ENCODE measurements at places on chromosomes 1 and 21.

GRCh38 chr1:6172549-6172948 is 7.6 kb downstream of the CHD5 start:
- no peak for DNase-seq

DNA sequence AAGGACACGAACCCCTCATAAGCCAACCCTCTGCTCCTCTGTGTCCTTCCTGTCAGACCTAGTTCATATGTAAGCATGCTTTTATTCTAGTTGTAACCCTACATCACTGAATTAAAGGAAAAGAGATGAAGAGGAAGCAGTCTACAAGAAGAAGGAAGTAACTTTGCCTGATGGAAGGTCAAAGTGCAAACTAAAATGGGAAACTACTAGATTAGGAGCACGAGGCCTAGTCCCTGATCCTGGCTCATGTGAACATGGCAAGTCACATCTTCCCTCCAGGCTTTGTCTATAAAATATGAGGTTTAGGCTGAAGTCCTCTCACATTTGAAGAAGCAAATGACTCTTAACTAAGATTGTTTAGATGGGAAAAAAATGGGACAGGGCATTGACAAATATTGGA is 13.2 kb downstream of the ZMYND12 start:
- DNase-seq: no peak

- DNase-seq: no peak
Measured at GRCh38 chr1:168531615-168532345, 12.0 kb downstream of the XCL2 start.

GRCh38 chr1:111647736-111648135 is 28.1 kb downstream of the RAP1A start:
- no peak for DNase-seq

DNA sequence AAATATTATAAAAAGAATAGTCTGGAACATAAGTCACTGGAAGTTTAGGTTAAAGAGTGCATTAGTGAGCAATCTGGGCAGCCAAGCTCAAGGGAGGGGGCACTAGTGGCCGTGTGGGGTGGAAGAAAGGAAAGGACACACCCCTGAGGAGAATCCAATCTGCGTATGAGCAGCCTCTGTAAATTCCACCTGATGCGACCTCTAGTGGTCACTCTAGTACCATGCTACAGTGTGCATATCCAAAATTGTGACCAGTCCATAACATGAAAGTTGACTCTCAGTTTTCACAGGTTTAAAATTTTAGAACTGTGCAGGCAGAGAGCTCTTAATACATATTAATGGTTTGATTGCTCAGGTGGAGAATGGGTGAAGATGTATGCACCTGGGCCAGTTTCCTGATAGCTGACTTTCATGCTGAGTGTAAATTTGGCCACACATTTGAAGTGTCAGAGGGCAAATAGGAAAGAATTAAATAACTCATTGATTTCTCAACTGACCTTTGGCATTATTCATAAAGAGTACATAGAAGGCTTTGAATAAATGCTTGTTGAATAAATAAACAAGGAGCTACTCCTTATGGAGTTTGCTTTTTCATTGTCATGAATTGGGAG is 105.9 kb upstream of the C21orf91 start:
- no peak for DNase-seq

GRCh38 chr1:15736892-15737261 is 819 bp downstream of the SLC25A34 start:
- no peak for DNase-seq

DNA sequence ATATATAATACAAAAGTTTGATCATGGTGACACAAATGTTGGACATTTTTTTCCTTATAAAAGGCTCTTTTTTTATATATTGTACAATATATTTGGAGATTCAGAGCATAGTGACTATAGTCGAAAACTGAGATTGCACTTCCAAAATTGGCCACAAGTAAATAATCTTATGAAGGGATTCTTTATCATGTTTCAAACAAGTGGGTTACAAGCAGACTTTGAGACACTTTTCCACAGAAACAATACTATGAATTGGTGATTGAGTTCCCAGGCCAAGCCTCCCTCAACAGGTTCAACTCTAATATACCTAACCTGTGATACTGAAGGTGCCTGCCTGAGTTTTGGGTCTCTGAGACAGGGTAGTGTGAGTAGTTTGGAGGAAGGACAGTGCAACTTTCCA is 13.8 kb downstream of the LEPR start:
- no peak for DNase-seq

- DNase-seq: no peak
Measured at GRCh38 chr1:115839679-115840237, 1.2 kb downstream of the NHLH2 start.

- DNase-seq: no peak
Measured at GRCh38 chr1:39046613-39047210, 20.6 kb downstream of the NDUFS5 start.

GRCh38 chr1:166330096-166330495 is 163.3 kb upstream of the FAM78B start:
- DNase-seq: no peak

- peak; percentile 83 for DNase-seq
Measured at GRCh38 chr1:201982082-201982622, 296 bp upstream of the RNPEP start.

GRCh38 chr1:232696466-232696865 is 66.5 kb upstream of the SIPA1L2 start:
- no peak for DNase-seq

- no peak for DNase-seq
Measured at GRCh38 chr1:31221072-31221471, 18.6 kb downstream of the NKAIN1 start.

DNA sequence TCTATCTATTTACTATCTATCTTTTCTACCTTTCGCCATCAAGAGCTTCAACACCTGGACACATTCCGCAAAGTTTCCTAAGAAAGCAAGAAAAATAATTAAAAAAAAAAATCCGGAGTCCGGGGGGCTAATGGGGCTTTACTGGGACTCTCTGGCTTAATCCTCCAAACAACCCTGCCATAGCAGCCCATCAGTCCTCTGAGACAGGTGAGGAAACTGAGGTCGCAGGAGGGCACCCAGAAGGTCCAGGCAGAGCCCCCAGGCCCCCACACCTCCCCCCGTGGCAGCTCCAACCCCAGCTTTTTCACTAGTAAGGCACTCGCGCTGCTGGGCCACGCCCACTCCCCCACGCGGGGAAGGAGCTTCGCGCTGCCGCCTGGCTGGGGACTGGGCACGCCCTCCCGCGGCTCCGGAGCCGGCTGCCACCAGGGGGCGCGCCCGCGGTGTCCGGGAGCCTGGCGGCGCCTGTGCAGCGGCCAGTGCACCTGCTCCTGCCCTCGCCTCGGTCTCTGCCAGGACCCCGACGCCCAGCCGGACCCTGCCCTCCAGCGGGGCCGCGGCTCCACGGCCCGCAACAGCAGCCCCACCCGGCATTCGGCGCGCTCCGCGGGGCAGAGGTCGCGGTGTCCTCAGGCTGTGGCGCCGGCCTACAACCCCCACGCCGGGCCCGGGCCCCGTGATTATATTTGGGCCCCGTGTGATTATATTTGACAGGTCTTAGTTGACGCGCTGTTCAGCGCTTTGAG is 54.1 kb upstream of the SAMD11 start:
- no peak for DNase-seq

DNA sequence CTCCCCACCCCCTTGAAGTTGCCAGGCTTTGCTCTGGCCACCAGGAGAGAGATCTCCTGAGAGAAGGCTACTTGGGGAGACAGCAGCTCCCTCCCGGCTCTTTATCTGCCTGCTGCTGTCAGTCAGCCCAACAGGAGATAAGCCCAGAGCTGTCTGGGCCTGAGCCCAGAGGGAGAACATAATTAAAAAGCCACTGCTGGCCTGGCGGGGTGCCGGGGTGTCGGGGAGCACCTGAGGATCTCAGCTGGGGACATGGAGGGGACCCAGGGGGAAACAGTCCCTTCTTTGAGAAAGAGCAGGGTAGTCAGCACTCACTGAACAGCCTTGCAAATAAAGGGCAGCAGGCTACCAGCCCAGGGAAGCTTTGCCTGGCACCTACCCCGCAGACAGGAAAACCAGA is 17.9 kb downstream of the VWA5B1 start:
- DNase-seq: no peak

GRCh38 chr1:184031409-184032107 is 6.0 kb downstream of the COLGALT2 start:
- DNase-seq: no peak

DNA sequence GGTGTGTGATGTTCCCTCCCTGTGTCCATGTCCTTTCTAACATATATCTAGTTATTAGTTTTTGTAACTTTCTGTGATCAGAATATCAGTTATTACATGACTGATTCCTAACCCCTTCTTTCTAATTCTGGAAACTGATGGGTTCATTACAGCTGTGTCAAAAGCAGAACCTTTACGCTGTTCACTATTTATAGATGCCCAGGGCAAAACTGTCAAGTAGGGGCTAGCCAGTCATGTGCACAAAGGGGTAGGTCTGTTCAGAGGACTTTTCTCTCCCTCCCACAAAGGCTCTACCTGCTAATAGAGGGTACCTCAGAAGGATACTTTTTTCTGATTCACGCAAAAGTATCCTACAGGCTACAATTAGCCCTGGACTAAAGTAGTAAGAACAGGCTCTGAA is 79.2 kb downstream of the NRDC start:
- DNase-seq: no peak

DNA sequence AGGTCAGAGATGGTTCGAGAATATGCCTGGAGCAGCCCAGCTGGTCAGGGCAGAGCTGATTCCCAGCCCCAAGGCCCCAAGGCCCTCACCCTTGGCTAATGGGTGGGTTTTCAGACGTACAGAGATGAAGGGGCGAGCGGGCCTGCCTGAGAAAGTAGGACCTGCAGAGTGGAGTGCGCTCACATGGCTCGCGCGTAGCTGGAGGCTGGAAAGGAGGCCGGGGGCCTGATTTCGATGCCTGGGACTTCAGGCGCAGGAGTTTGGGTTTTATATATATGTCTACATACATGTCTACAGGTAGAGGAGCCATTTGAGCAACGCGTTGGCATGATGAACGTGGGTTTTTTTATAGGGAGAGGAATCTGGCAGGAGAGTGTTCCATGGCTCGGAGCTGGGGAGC is 8.9 kb downstream of the COQ8A start:
- no peak for DNase-seq

DNA sequence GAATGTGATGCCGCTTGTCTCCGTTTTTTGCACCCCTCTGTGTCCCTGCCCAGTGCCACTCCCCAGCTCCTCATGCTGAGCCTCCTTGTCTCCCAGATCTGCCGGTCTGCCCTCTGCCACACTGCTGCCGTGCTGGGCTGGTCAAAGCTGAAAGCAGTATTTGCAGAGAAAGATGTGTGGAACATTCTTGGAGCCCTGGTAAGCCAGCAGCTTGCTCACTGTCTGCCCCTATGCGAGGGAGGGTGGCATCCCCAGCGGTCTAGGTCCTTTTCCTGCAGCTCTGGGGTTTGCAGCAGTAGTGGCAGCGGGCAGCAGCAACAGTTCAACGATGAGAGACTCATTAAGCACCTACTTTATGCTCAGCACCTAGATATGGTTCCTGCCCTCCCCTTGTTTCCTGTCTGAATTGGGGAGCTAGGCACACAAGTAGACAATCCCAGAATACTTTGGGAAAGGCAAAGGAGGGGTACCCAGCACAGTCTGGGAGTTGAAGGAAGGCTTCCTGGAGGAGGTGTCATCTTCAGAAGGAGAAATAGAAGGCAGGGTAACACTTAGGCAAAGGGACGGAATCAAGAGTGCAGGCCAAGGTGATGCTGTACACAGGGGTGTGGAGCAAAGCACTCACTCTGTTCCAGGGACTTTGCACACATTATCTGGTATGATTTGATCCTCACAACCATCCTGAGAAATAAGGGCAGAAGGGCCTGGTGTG is 63.1 kb downstream of the KIF21B start:
- DNase-seq: no peak

DNA sequence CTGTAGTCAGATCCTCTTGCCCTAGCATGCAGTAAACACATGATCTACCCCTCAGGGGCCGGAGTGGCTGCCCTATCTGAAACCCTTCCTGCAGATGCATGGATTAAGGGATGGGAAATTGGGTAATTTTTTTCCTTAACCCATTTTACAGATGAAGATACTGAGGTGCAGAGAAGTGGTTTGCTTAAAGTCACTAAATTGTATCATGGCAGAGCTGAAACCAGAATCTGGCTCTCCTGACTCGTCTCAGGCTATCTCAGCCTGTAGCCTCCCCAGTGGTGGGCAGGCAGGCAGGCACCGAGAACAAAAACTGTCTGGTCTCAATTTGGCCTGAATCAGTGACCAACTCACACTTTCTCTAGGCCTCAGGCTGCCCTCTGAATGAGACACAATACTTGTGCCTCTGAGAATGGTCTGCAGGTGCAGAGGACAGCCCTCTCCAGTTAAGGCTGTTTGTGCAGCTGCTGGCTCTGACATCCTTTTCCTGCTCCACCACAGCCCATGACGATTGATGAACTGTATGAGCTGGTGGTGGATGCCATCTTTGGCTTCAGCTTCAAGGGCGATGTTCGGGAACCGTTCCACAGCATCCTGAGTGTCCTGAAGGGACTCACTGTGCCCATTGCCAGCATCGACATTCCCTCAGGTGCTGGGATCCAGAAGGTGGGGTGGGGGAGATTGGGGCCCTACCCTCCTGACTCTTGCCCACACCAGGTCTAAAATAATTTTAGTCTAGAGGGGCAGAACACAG is 1.5 kb downstream of the NAXE start:
- DNase-seq: no peak

- no peak for DNase-seq
Measured at GRCh38 chr1:231103961-231104360, 57.9 kb upstream of the TRIM67 start.

DNA sequence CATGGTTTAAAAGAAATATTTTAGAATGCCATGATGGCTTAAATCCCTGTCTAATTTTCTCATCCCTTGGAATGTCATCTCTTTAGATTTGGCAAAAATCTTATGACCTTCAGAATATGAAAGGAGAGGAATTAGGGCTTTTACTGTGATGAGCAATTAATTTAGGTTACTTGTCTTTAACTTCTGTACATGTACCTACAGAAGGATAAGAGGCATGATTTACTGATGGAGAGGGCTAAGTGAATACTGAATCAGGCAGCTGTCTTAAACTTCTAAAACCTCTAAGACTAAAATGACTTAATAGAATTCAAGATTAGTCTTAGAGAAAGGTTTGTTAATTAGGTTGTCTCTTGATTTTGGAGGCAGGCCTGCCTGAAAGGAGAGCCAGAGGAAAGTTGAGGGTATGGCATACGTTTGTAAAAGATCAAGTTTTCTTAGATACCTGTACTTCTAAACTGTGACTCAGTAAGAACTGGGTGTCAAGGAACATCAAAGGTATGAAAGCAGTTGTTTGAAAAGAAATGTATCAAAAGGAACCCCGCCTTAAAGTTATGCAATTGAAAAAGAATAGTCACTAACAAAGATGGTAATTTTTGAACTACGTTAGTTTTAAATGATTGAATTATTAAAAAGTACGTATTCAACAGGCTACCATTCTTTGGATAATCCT is 12.5 kb downstream of the MACO1 start:
- DNase-seq: no peak

DNA sequence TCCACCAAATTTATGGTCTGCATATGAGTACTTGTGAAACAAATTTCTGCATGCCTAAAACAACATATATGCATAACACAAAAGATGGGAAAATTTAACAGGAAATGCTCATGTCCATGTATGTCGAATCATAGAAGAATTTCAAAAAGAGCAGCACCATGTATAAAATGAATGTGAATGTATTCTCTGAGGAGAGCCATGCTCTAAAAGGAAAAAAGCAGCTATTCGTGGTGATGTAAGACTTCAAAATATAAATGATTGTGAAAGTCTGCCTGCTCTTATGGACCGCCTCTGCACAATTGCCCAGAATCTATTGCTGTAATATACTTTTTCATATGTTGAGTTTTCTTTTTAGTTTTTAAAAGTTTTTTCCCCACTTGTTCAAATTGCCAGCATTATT is 66.8 kb downstream of the EPB41 start:
- DNase-seq: no peak
